ENCODE measurements at places on chromosomes 5 and 9. TPM values are rescaled to one million over a fixed set of nuclear protein-coding genes. Genes with fewer than 3 reads are reported as not detected.

- no peak for DNase-seq
Measured at GRCh38 chr5:120605325-120606079, 141.4 kb downstream of the PRR16 start.

DNA sequence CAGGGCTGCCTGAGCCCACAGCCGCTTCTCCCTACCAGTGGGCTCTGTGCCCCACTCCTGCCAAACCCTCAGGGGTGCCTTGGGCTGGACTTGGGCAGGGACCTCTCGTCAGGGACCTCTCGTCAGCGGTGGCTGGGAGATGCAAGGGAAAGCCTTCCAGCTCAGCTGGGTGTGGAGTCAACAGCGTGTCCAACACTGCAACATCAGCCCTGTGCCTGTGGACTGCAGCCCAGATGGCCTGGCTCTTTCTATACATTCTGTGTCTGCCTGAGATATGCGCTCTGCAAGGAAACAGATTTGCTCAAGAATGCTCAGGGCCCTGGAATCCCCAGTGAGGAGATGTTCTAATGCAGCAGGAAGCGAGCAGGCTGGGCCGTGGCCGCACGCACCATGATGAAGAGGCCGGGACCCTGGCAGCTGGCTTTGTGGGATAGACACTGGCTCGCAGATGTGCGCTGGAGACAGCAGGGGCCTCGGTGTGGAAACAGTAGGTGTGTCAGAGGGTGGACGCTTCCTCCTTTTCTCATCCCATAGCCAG lies 85.0 kb upstream of the COL5A1 start:
- DNase-seq, result no peak

- peak; percentile 92 for DNase-seq
Measured at GRCh38 chr5:172902497-172903472, 56.4 kb upstream of the RPL26L1 start.

DNA sequence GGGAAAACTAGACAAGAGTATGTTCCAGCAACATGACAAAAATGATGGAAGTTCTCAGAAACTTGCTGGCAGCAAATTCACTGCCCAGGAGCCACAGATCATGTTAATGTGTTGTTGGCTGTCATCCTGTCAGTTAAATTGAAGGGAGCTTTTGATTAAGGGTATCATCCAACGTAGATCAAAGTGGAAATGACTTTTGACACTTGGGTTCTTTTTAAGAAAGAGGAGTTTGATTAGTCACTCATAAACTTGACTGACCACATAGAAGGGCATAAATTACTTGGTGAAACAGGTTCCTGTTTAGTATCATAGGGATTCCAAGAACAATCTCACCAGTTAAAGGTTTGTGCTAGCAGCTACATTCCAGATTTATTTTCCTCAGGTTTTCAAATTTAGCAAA lies 288.7 kb downstream of the CSNK1G3 start:
- no peak for DNase-seq

DNA sequence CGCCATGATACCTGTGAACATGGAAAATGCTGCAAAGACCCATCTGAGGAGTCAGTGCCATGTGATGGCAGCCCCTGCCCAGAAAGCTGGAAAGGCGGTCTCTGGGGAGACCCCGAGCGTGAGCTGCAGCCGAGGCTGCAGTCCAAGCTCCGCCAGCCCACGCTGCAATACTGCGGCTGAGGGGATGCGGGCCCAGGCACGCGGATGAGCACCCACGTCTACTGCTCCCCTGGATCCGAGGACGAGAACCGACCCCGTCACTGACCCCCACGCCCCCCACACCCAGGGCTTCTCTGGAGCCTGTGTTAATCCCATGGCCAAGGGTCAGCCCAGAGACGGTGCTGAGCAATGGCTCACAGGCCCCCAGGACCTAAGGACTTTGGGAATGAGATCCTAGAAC lies 32.4 kb downstream of the SLC12A7 start:
- no peak for DNase-seq

The FAM151B gene
- 5.0 TPM for total RNA-seq

The SNAPC4 gene
- 10.6 TPM for total RNA-seq

The PGGT1B gene
- total RNA-seq, result 35.5 TPM

The TRIM36 gene
- total RNA-seq, result 2.4 TPM

The DDX4 gene
- 0.48 TPM for total RNA-seq

The SHOC1 gene
- not detected for total RNA-seq

The AJM1 gene
- total RNA-seq, result not detected

The VAV2 gene
- total RNA-seq, result 11.5 TPM
